Esophagus squamous epithelium (tissue), 5 donors: ENCODE measurements at places on chromosomes 16 and 17.

DNA sequence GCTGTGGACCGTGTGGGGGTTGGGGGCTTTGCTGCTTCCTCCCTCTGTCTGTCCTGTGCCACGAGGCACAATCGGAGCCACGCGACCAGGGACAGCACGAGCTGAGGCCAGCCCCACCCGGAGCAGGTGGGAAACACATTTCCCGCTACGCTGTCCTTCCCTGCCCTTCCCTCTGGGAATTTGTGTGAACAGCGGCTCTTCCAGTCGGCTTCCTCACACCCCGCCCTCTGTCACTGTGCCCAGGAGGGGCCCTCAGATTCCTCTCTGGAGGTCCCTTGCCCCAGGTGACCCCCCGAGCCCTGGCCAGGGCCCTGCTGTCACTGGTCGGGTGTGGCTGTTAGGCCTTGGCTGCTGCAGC lies 19.6 kb downstream of the SPIRE2 start:
- no peak for DNase-seq

GRCh38 chr17:2814481-2815341 lies 18.5 kb downstream of the RAP1GAP2 start:
- DNase-seq, result no peak

DNA sequence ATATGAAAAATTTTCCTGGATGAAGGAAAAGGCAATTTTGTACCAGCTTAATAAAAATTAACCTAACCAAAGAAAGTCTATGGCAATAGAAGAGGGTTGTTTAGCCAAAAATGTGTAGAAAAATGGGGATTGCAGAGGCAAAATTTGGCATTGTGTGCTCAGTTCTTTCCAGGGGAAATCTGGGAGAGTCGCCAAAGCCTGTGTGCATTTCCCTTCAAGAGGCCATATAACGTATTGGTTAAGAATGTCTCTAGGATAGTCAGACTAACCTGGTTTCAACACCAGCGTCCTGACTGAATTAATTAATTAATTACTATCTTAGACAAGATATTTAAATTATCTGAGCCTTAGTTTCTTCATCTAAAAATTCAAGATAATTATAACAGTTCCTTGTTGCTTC lies 44.8 kb upstream of the HLF start:
- no peak for DNase-seq

DNA sequence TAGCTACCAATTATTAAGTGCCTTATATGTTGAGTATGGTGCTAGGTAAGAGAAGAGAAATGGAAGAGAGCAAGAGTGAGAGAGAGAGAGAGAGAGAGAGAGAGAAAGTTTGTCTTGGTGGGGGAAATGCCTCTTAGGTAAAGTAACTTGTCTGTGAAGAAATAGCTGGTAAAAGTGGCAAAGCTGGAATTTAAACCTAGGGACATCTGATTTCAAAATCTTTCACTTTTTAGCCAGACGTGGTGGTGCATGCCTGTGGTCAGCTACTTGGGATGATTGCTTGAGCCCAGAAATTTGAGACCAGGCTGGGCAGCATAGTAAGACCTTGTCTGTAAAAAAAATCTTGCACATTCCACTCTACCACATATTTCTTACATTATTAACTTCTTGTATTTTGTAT lies 23.0 kb upstream of the CDR2 start:
- no peak for DNase-seq

- no peak for DNase-seq
Measured at GRCh38 chr17:41556306-41556705, 15.6 kb downstream of the KRT9 start.

GRCh38 chr16:13377143-13377542 lies 475.7 kb downstream of the SHISA9 start:
- DNase-seq, result no peak

DNA sequence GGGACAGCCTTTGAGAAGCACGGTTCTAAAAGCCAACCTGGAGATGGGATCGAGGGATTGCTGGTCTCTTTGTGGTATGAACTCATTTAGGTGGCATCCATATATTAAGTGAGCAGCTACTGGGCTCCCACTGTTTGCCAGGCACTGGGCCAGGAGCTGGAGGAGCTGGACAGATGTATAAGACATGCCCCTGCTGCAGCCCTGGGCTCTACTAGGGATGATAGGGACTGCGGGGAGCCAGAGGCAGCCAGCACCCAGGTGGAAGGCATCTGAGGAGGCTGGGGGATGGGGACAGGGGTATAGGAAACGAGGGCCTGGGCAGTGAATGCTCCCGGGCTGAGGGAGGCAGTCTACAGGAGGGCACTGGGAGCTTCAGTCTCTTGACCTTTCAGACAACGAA lies 53.0 kb upstream of the MEAK7 start:
- DNase-seq, result no peak

GRCh38 chr17:8140065-8141029 lies 11.9 kb downstream of the PER1 start:
- no peak for DNase-seq

GRCh38 chr16:7111265-7111664 lies 221.4 kb upstream of the RBFOX1 start:
- DNase-seq, result no peak

GRCh38 chr17:65855245-65855644 lies 293.8 kb upstream of the AXIN2 start:
- DNase-seq, result no peak

- no peak for DNase-seq
Measured at GRCh38 chr17:32142857-32143526, 690 bp downstream of the RHOT1 start.

DNA sequence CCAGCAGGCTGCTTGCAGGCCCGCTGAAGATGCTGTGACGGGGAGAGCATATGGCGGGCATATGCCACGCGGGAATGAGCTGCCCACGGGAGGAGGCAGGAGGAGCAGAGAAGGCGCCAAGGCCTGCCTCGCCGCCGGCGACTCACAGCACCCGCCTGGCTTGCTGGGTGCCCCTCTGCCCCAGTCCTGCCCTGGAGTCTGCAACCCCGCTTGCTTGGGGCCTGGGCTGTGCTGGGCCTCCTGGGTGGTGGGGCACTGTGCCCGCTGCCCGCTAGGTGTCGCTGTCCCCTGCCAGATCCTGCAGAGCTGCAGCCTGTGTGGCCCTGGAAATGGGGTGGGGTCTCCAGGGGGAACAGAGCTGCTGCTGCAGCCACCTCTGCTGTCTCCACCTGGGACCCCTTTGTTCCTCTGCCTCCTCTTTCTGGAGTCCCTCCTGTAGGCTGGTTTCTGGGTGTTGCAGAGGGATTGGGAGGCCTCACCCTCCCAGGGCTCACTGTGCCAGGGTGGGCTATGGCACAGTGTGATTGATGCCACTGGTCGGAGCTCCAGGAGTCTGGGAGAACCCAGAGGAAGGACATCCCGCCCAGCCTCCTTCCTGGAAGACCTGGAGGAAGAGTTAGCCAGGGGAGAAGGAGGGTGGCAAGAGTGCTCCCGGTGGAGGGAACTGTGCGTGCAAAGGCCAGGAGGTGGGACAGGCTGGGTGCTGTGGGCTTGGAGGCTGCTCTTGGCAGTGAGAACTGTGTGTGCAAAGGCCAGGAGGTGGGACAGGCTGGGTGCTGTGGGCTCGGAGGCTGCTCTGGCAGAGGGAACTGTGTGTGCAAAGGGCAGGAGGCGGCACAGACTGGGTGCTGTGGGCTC lies 141.0 kb upstream of the CIBAR2 start:
- DNase-seq, result no peak

- no peak for DNase-seq
Measured at GRCh38 chr17:14197586-14197985, 39.1 kb downstream of the CDRT15 start.

- DNase-seq, result no peak
Measured at GRCh38 chr16:69514356-69514755, 51.4 kb upstream of the NFAT5 start.

- DNase-seq, result no peak
Measured at GRCh38 chr16:80602894-80603293, 62.1 kb downstream of the DYNLRB2 start.

DNA sequence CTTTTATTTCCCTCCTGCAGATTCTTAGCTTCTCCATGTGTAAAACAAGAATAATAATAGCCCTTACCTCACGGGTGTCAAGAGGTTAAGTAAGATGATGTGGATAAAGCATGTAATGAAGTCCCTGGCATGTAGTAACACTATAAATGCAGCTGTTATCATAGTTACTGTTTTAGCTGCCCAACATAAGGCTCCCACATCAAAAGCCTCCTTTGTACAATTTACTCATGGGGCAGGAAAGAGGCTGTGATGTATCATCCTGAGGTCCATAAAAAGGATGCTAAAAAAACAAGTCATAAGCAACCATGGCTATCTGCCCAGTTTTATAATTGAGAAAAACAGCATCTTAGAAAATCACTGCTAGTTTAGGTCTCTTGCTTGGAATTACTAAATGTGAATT lies 339.7 kb downstream of the CA10 start:
- no peak for DNase-seq

DNA sequence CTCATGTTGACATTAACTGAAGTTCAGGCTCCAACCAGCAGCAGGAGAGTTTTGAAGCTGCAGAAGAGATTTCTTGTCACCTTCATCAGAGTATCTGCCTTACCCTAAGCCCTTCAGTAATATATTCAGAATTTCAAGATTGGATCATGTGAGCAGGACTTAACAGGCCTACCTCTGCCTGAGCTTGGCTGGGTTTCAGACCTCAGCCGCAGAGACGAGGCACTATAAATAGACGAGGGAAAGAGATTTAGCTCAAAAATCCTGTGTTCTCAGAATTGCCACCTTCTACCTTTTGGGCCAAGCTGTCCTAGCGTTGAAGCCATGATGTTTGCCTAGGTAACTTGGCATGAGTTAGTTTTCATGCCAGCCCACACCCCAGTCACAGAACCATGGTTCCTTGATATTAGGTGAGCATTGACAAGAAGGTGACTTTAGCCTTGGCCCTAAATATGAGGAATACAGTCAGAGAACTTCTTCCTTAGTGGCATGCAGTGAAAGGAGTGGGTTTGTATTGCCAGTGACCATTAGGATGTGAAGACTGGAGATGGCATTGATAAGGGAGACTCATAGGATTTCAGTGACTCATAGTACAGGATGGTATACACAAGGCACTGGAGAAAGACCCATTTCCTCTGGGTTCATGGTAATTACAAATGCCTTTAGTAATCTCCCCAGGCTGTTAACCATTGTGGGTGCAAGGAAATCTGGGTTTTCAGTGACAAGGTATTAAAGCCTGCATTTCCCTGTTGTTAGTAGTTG lies 224.3 kb downstream of the MSI2 start:
- no peak for DNase-seq

GRCh38 chr17:75645501-75645888 lies 12.3 kb downstream of the SMIM5 start:
- DNase-seq, result no peak

DNA sequence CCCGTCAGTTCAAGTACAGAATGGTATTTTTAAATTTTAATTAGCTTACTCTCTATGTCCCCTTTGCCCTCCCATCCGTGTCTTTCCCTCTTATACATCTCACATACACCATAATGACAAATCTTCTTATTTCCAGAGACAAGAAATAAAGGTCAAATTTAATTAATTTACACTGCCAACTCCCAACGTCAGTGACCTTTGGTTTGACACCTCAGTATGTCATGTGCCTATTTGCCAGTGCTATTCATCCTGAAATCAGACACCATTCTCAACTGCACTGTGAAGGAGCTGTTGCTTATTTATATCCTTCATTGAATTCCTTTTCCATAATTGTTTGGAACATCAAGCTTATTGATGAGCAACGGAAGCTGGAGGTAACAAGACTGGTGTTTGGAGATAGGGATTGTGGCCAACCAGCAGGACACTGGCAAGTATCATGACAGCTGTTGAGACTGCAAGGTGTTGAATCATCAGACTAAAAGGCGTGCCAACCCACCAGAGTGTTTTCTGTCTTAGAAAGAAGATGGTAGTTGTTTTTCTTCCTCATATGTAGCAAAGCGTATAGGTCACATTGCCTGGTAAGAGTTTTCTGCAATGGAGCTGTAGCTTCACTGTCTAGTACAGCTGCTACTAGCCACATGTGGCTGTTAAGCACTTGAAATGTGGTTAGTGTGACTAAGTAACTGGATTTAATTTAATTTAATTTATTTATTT lies 12.5 kb downstream of the CALCOCO2 start:
- DNase-seq, result no peak

DNA sequence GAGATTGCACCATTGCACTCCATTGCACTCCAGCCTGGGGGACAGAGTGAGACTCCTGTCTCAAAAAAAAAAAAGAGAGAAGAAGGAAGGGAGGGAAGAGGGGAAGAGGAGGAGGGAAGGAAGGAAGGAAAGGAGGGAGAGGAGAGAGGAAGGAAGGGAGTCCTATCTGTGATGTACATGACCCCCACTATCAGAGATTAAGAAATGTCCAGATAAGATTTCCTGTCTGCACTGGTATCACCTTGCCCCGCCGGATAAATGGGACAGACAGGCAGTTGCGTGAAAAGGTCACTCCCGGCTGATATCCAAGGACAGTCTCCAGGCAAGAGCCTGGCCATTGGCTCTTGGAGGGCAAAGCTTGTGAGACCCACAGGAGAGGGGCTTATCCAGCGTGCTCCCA lies 5.2 kb upstream of the ZFPM1 start:
- no peak for DNase-seq

DNA sequence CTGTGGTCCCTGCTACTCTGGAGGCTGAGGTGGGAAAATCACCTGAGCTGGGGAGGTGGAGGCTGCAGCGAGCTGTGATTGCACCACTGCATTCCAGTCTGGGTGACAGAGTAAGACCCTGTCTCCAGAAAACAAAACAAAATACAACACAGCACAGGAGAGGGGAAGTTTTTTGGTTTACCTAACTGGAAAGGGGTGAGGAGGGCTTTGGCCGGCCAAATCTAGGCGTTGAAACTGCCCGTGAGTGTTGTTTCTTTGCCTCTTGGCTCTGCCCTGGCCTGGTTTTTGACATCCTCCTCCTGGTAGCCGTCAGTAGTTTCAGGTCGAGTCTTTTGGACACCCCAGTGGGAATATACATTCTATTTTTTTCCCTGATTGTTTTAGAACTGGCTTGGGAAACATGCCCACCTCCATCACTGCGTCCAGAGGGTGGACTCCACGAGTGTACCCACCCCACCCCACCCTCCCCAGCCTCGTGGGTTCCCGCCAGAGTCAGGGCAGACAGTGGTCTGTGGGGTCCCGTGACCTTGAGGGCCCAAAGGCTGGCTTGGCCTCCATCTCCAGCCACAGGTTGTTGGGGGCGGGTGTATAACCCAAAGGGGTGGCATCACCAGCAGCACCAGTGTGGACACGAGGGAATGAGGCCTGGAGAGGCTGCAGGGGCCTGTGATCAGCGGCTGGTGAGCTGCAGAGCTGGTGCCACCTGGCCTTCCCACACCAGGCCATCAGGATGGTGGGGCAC lies 42.7 kb downstream of the NT5M start:
- DNase-seq, result no peak

DNA sequence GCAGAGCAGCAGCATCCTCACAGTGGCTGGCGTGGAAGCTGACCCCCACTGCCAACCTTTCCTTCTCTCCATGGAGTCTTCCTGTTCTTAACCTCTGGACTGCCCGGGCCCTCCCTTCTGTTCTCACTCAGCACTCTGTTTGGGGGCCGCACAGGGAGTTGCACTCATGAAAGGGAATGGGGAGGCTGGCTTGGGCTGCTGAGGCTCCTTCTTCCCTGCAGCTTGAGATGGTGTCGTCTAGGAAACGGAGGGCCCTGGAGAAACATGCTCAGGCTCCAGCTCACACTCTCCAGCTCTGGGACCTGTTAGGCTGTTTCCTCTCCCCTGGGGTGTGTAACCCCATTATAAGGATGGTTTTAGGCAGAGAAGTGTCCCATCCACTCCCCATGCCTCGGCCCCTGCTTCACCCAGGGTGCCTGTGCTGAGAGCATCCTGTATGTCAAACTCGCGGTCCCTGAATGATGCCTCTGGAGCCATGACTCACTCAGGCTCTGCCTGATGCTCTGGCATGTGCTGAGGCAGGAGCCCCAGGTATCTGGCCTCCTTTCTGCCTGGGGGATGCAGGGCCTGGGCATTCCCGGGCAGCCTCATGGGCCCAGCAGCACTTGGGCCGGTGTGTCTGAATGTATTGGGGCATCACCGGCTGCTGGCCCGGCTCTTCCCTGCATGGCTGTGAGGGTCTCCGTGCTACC lies 18.9 kb downstream of the TMEM94 start:
- DNase-seq, result no peak
